Dorsolateral prefrontal cortex (tissue), 122 donors: ENCODE measurements at places on chromosomes 3 and 15.

GRCh38 chr3:178146406-178146831 lies 389.8 kb upstream of the KCNMB2 start:
- DNase-seq: no peak

DNA sequence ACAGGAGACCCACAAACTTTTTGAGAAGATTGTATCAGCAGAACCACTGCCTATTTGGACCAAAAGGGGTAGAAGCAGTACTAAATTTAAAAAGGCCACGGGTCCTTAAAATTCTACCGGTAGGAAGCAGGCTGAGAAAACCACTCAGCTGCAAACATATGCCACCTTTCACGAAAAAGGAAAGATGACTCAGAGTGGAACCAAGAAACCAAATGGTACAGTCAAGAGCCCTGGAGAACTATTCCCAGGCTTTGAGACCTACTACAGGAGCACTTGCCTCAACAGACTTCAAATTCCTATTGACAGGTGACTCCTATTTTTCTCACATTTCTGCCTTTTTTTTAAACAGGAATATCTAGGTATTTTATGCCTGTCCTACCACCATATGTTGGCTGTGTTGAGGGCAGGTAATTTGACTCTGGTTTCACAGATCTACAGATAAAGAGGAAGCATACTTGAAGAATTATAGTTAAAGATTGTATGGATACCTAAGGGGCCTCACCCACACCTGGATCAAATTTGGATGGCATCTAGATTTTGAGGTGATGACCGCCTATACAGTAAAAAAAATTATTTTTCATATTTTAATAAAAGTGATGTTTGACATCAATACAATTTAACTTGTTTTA lies 10.1 kb downstream of the GOLIM4 start:
- DNase-seq: no peak

DNA sequence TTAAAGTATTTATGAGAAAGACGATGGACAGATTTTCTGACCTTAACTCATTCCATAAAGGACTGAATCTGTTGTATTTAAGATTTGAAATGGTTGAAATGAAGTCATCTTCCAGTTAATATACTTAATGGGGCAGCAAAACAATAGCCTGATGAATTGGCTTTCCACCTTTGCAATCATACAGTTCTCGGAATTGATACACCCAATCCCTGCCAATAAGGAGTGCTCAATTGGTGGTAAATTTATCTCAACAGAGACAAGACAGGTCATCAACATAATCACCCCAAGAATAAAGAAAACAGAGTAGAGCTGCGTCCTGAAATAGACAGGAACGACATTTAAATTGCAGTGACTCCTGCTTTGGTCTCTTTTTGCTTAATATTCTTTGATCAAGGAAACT lies 11.2 kb downstream of the ANXA2 start:
- no peak for DNase-seq

GRCh38 chr3:64921281-64922065 lies 233.7 kb upstream of the ADAMTS9 start:
- DNase-seq: no peak

DNA sequence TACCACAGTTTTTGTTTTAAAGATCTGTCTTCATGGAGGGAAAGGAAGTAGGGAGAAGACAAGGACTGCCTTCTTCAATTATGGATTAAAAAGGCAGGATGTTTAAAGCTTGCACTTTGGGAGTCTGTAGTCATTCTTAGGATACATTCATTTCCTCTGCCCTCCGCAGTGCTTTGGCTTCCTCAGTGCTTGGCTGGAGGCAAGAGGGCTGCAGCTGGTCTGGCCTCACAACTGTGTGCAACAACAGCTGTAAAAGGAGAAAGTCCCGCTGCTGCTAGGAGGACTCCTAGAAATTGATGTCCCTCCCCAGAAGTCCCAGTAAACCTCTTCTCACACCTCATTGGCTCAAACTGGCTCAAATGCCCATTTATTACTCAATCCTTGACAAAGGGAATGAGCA lies 54.4 kb upstream of the PPP2R3A start:
- no peak for DNase-seq
